RPMI7951 (cell line): ENCODE measurements at places on chromosomes 12 and 14. TPM values are rescaled to one million over a fixed set of nuclear protein-coding genes. Genes with fewer than 3 reads are reported as not detected.

The TC2N gene
- total RNA-seq = not detected in 2 replicates

- DNase-seq = no peak
Observed at GRCh38 chr12:111100554-111100953, 180.2 kb upstream of the MYL2 start.

- DNase-seq = peak; percentile 62
Observed at GRCh38 chr14:74018174-74018585, 908 bp downstream of the ENTPD5 start.

DNA sequence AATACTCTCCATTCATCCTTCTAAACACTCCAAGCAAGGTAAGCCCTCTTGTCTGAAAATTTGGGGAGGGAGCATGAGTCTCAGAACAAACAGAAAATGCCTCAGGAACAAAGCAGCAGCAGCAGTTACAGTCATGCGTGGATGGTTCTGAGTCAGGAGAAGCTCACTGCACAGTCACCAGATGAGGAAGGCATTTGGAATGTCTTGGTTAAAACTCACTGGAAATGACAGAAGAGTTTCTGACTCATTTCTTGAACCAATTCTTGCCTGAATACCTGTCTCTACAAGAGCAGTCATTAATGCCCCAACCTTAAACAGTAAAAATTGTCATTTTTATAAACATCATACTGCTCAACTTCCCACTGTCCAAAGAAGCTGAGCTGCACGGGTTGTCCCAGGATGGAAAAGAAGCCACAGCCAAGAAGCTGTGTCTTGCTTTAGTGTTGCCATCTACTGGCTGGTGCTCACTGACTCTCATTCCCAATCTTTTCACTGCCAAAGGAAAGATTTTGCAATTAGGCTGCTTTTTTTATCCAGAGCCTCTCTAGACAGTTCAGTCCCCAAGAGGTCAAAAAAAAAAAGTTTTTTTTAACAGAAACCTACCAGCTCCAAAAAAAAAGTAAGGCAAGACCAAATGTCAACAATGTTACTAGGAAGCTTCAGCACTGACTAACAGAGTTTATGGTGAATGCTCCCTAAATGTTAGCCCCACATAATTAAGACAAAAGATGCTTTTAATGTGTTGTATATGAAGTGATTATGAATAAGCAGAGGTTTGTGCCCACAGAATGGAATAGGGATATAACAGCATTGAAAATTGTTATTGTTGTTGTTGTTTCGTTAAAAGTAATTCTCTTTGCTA lies 40.4 kb downstream of the KICS2 start:
- peak; percentile 94 for DNase-seq

DNA sequence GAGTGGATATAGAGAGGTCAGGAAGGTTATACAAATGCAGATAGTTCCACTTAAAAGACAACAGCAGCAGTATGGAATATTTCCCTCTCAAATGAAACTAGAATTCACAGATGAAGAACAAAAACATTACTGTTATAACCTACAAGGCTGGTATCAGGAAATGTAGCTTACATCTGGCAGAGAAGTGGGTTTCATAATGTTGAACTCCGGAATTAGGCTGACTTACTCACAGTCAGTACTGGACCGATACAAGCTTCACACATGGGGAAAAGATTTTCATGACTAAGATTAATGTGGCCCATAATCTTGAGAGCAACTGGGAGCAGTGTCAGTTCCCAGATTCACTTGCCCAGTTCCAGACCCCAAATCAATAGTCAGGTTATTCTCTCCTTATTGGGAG lies 353.9 kb downstream of the DUSP6 start:
- DNase-seq = peak; percentile 30

GRCh38 chr12:11891346-11891745 lies 179.4 kb upstream of the BCL2L14 start:
- no peak for DNase-seq

- peak; percentile 29 for DNase-seq
Observed at GRCh38 chr12:81450920-81451739, 308.0 kb downstream of the PPFIA2 start.

- DNase-seq = no peak
Observed at GRCh38 chr12:75476071-75476470, 4.5 kb upstream of the GLIPR1 start.

- DNase-seq = no peak
Observed at GRCh38 chr12:51214895-51215294, 3.0 kb downstream of the POU6F1 start.

DNA sequence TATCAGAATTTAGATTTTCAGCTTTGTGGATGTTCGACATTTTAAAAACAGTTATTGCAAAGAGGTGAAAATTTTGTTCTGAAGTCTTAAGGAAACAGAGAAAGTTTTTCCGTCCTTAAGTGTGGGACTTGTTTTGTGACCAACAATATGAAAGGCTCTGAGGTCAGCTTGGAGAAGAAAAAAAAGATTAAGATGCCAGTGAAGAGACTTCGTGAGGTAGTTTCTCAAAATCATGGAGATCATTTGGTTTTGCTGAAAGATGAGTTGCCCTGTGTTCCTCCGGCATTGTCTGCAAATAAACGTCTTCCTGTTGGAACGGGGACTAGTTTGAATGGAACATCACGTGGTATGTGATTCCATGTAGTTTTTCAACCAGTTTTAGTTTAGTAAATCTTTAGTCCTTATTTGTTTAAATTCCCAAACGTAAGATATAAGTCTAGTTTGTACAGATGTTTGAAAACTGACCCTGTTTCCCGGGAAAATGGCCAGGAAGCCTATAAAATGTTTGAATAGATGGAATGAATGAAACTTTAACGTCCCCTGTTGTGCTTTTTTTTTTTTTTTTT lies 682 bp downstream of the KIAA0586 start:
- peak; percentile 63 for DNase-seq
